ENCODE measurements at places on chromosomes 7 and 10. TPM values are rescaled to one million over a fixed set of nuclear protein-coding genes. Genes with fewer than 3 reads are reported as not detected.

CRCP gene
- 15.5 TPM for polyA plus RNA-seq

PON1 gene
- polyA plus RNA-seq: 0.12 TPM

UTF1 gene
- polyA plus RNA-seq: not detected

FBXL13 gene
- polyA plus RNA-seq: 0.59 TPM

ABCB1 gene
- polyA plus RNA-seq: 3.2 TPM

ASIC3 gene
- 1.3 TPM for polyA plus RNA-seq

LRRC4 gene
- 0.17 TPM for polyA plus RNA-seq

PDE6C gene
- polyA plus RNA-seq: not detected

SCIN gene
- polyA plus RNA-seq: 2.4 TPM

LBX1 gene
- polyA plus RNA-seq: not detected

NRCAM gene
- 2.5 TPM for polyA plus RNA-seq

SPDYE6 gene
- 0.16 TPM for polyA plus RNA-seq

GPR37 gene
- polyA plus RNA-seq: 1.7 TPM

VAX1 gene
- polyA plus RNA-seq: not detected

ESYT2 gene
- polyA plus RNA-seq: 22.0 TPM

NME8 gene
- polyA plus RNA-seq: 0.31 TPM

AHCYL2 gene
- polyA plus RNA-seq: 5.3 TPM

LRRN3 gene
- 1.7 TPM for polyA plus RNA-seq

UNCX gene
- polyA plus RNA-seq: not detected

DGKI gene
- polyA plus RNA-seq: 0.21 TPM

MCM10 gene
- 0.06 TPM for polyA plus RNA-seq

GALNT17 gene
- polyA plus RNA-seq: 2.1 TPM

MBL2 gene
- polyA plus RNA-seq: not detected

TMEM225B gene
- polyA plus RNA-seq: 0.49 TPM

TAS2R3 gene
- polyA plus RNA-seq: not detected

GRM3 gene
- polyA plus RNA-seq: not detected

SLC26A3 gene
- polyA plus RNA-seq: 0.11 TPM

TBX20 gene
- not detected for polyA plus RNA-seq

ITGA8 gene
- 0.35 TPM for polyA plus RNA-seq

NPY gene
- polyA plus RNA-seq: 0.16 TPM

GIMAP8 gene
- polyA plus RNA-seq: 12.1 TPM

THNSL1 gene
- polyA plus RNA-seq: 1.7 TPM

RBP3 gene
- not detected for polyA plus RNA-seq

SPDYE8 gene
- polyA plus RNA-seq: not detected

LIPK gene
- not detected for polyA plus RNA-seq

LLCFC1 gene
- not detected for polyA plus RNA-seq

AZGP1 gene
- polyA plus RNA-seq: 155 TPM

TBXAS1 gene
- 15.7 TPM for polyA plus RNA-seq

LIPF gene
- 298 TPM for polyA plus RNA-seq

GRID2IP gene
- polyA plus RNA-seq: 0.11 TPM

FANK1 gene
- polyA plus RNA-seq: 2.8 TPM

SLC16A12 gene
- 12.6 TPM for polyA plus RNA-seq

PRR15 gene
- 3.3 TPM for polyA plus RNA-seq

WNT8B gene
- 0.03 TPM for polyA plus RNA-seq

NAT16 gene
- polyA plus RNA-seq: not detected

MYO3A gene
- 0.03 TPM for polyA plus RNA-seq

SPDYE16 gene
- polyA plus RNA-seq: 0.10 TPM

AKR1C8 gene
- polyA plus RNA-seq: 0.34 TPM

SPACDR gene
- 0.28 TPM for polyA plus RNA-seq

LGI1 gene
- polyA plus RNA-seq: 0.06 TPM

TFR2 gene
- 0.48 TPM for polyA plus RNA-seq

FAM180A gene
- polyA plus RNA-seq: 2.2 TPM

CLCN1 gene
- polyA plus RNA-seq: not detected

NUTM2A gene
- 1.3 TPM for polyA plus RNA-seq

TRAPPC14 gene
- 14.5 TPM for polyA plus RNA-seq

HOXA5 gene
- polyA plus RNA-seq: 3.1 TPM

ADAP1 gene
- 9.8 TPM for polyA plus RNA-seq

Measured in adipose tissue (tissue), 3 donors.